LHCN-M2 (cell line): ENCODE measurements at places on chromosomes 7 and 10. TPM values are rescaled to one million over a fixed set of nuclear protein-coding genes. Genes with fewer than 3 reads are reported as not detected.

GRCh38 chr7:18081617-18082016, 54.0 kb upstream of the PRPS1L1 start:
- no peak for DNase-seq

GRCh38 chr7:55005241-55005851, 13.5 kb upstream of the EGFR start:
- no peak for DNase-seq

- DNase-seq = peak; percentile 63
These were observed 16.1 kb upstream of the SYPL1 start for GRCh38 chr7:106127984-106128780.

CDNF gene
- 0.96 and 1.1 TPM in 2 replicates for total RNA-seq

DNA sequence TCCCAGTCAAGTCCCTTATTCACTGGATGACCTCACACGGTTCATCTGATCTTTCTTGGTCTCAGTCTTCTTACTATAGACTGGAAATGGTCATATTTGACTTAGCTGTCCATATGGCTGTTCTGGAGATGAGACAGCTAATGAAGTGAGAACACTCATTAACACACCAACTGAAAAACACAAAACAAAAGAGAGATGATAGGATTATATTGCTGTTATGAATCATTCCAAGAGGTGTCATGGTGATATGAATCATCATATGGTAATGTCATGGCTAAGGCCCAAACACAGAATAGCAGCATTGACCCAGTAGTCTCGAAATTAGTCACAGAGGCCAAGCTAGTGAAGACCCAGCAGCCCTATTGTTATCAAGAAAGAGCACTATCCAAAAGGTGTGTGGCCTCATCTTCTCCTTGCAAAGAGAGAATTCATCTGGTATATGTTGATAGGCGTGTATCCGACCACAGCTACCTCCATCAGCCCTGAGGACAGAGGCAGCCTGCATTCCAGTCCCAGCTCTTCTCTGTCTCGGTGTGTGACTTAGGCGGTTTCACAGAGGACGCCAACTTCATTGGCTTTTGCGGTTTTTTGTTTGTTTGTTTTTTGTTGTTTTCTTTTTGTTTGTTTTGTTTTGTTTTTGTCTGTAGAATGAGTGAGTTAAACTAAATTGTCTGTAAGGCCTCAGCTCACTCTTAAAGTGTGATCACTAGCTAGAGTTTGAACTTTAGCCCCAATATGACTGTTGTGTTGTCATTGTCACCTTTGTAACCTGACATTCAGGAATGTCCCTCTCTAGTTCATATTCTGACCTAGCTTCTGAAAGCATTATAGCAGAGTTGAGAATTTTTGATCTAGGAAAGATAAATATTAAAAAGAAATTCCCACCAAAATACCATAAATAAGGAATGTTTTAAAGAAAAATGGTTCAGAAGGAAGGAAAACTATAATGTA, 97.4 kb upstream of the PDCD4 start:
- DNase-seq = peak; percentile 91

DNA sequence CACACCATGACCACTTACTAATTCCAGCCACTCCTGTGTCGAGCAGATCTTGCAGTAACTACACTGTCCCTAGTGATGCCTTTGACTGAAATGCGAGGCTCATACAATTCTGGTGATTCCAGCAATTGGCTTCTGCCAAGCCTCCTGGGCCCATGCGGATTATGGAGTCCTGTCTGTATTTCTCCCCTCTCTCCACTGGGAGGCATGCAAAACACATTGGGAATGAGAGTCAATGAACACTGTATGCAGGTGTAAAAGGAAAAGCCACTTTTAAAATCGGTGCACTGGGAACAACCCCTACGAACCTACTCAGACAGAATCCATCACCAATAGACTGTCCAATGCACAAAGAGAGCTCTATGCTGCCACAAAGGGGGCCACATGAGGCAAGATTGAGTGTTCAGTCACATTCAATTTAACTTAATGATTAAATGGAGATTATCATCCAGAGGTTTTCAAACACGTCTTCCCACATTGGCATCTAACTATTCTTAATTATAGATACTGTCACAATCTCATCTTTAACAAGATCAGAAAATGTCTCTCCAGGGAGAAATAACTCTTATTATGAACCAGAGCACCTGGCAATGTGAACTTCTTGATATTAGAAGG, 550.6 kb downstream of the GLRX3 start:
- DNase-seq = no peak

GRCh38 chr7:16695621-16696237, 49.7 kb downstream of the BZW2 start:
- DNase-seq = peak; percentile 70

GRCh38 chr10:124262234-124262865, 156.4 kb downstream of the OAT start:
- DNase-seq = no peak

PON3 gene
- total RNA-seq = not detected in 2 replicates

TMEM60 gene
- total RNA-seq = 38.2 and 44.8 TPM in 2 replicates

DNA sequence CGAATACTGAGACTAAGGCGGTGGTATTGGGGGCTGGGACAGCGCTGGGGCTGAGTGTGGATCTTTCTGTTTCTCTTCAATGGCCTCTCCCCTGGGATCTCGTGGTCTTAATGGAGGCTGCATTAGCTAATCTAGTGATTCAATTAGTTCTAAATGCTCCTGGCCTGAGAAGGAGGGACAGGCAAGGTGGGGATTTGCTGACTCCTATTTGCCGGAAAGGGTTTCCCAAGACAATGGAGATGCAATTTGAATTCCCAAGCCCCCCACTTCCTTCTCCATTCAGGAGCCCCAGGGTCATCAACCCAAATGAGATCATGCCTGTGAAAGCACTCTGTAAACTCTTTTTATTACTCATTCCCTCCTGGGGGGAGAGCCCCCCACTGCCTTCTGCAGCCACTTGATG, 111.7 kb upstream of the PLXNA4 start:
- no peak for DNase-seq

DNA sequence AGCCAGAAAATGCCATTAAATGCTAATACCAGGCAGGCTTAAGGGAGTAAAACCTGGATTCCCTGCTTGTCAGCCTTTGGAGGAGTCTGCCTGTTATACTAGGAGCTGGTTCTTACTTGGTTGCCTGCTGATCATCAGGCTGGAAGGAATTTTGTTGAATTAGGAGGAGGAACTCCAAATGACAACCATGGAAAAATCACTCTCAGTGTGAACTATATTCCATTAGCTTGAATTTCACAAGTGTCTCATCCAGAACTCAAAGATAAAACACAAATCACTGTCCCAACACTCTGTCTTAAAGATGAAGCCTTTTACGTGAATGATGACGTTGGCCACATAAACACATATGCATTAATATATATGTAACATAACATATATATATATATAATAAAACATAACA, 238.9 kb upstream of the PLXDC2 start:
- no peak for DNase-seq

GRCh38 chr10:84230359-84230758, 5.0 kb upstream of the LRIT2 start:
- no peak for DNase-seq

GRCh38 chr10:11325817-11326216, 285.6 kb downstream of the USP6NL start:
- DNase-seq = peak; percentile 47

HGF gene
- total RNA-seq = 11.5 and 13.0 TPM in 2 replicates

DNA sequence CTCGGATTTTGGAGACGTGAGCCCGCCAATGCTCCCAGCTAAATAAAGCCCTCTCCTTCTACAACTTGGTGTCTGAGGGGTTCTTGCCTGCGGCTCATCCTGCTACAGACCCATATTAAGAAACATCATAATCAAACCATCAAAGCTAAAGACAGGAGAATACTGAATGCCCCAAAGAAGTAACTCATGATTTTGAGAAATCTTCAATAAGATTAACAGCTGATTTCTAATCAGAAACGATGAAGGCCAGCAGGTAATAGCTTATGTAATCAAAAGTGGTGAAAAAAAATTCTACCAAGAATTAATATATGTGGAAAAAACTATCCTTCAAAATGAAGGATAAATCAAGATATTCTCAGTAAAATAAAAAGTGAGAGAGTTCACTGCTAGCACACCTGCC, 130.3 kb downstream of the DNAJC1 start:
- no peak for DNase-seq

CUZD1 gene
- 2.5 and 4.8 TPM in 2 replicates for total RNA-seq

DNA sequence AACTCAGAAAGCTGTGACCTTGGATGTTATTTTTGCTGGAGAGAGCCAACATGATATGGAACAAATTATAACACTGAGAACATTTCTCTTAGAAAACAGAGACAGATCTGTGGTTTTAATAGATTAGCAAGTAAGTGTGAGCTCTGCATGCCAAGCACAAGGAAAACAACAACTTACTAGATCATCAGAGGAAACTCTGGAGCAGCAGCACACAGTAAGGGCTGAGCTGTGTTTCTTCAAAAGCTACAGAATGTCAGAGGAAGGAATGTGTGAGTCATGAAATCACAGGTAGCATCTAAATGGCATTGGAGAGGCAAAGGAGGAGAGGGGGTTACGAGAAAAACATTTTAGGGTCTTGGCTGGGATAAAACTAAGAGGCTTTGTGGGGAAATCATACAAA, 283.4 kb upstream of the FZD8 start:
- DNase-seq = no peak

GRCh38 chr10:14820010-14820774, 17.6 kb downstream of the CDNF start:
- peak; percentile 86 for DNase-seq

GRCh38 chr10:88913127-88913526, 33.1 kb downstream of the STAMBPL1 start:
- no peak for DNase-seq

DNA sequence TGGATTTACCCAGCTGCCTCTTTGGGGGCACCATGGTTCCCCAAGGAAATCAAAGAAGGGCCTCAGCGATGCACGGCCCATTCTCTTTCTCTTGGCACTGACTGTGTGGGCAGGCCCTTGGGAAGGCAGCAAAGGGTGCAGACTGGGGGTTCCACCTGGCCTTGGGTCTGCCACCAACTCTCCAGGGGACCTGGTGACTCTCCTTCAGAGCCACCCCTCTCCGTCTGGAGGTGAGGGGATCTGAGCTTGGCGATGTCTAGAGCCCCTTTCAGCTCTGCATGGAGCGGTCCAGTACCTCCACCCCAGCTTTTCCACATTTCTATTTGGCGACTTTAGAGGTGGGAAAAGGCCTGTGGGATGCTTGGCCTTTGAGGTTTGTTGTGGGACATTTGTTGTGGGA, 69.1 kb downstream of the C10orf120 start:
- no peak for DNase-seq

DNA sequence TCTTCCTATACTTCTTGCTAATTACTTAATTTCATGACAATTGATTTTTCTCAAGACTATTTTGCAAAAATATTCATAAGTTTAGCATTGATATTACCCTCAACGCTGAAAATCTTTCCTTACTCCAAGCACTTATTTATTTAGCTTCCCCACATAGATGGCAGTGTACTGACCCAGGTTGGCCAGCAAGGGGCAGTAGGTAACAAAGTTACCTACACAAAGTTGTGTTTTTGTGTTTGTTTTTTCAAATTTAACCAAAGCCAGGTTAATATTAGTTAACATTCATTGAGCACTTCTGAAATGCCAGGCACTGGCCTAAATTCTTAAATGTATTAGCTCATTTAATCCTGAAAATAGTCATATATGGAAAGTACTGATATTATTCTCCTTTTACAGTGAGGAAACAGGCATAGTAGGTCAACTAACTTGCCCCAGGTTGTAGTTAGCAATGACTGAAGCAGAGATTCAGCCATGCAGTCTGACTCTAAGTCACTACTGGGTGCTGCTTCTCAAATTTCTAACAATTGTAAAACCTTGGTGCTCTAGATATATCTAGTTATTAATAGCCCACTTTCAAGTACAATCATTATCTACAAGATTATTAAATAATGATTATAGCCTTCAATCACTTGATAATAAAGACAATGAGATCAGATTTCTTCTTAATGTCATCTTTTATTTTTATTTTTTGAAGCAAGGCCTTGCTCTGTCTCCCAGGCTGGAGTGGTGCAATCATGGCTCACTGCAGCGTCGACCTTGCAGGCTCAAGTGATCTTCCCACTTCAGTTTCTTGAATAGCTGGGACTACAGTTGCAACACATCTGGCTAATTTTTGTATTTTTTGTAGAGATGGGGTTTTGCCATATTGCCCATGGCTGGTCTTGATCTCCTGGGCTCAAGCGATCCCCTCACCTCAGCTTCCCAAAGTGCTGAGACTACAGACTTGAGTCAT, 5.8 kb upstream of the GGCT start:
- peak; percentile 46 for DNase-seq

SKAP2 gene
- total RNA-seq = 43.7 and 60.7 TPM in 2 replicates

DNA sequence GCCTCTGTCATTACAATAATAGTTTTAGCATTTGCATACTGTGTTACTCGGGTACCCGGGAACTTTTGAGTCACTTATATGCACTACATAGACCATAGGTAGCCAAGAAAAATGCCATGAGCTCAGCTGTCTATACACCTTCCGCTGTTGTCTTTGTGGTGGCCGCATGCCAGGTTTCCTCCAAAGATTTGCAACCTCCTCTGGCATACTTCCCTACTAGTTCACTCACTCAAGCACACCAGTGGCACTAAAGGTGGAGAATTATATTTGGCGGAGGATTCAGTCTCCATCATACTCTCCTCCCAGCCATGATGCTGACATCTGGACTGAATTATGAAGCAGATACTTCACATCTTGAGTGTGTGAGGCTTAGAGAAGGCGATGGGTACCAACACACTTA, 35.6 kb upstream of the GRB10 start:
- DNase-seq = no peak

GRCh38 chr7:20482071-20482470, 133.4 kb upstream of the ABCB5 start:
- peak; percentile 1 for DNase-seq

DNA sequence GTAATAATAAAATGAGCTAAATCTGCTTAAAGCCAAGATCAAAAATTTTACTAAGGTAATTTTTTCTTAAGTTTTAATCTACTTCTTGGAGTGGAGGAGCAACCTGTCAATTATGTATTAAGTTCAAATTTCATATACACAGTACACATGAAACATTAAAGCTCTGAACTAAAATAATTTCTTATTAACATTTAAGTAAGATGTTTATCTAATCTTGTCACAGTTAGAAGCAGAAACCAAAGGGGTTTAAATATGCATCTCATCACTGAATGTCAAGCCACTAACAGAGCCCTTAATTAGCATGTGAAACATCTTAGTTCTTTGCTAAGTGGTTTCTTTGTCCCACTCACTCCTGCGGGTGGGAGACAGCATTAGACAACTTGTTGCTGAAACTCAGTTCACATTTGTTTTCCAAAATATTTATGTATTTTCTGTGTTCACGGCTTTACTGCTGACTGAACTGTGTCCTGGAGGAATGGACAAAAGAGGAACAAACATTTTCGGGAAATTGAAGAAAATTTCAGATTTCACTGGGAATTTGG, 130.9 kb upstream of the MBL2 start:
- DNase-seq = no peak
